ENCODE measurements at places on chromosomes 12 and 14. TPM values are rescaled to one million over a fixed set of nuclear protein-coding genes. Genes with fewer than 3 reads are reported as not detected.

The JPH4 gene
- not detected for total RNA-seq

The TCTN2 gene
- total RNA-seq: 1.8 TPM

The CCNT1 gene
- total RNA-seq: 120 TPM

The FAM177A1 gene
- 48.7 TPM for total RNA-seq

The RBP5 gene
- total RNA-seq: not detected

The NGB gene
- total RNA-seq: not detected

The SLC17A8 gene
- not detected for total RNA-seq

The VPS29 gene
- total RNA-seq: 46.0 TPM

The AHNAK2 gene
- total RNA-seq: 0.10 TPM

The DNAJC22 gene
- total RNA-seq: not detected

The ARMH4 gene
- total RNA-seq: 0.21 TPM

The SCN8A gene
- 0.21 TPM for total RNA-seq

The STYK1 gene
- total RNA-seq: 0.10 TPM

The RIMBP2 gene
- not detected for total RNA-seq

The ZFP36L1 gene
- total RNA-seq: 228 TPM

The SERPINA12 gene
- total RNA-seq: not detected

The ATXN2 gene
- total RNA-seq: 10.0 TPM

The NRDE2 gene
- 15.0 TPM for total RNA-seq

The GMFB gene
- total RNA-seq: 68.3 TPM

The SPTB gene
- 1.5 TPM for total RNA-seq

The FITM1 gene
- 0.42 TPM for total RNA-seq

The MGAT4C gene
- not detected for total RNA-seq

The GUCY2C gene
- not detected for total RNA-seq

The CCDC38 gene
- not detected for total RNA-seq

The KRT85 gene
- not detected for total RNA-seq

The OR6C2 gene
- total RNA-seq: not detected

The RARG gene
- total RNA-seq: 6.6 TPM

The NAV3 gene
- total RNA-seq: under 0.01 TPM

The ST8SIA1 gene
- 2.6 TPM for total RNA-seq

The KCNH3 gene
- total RNA-seq: 2.1 TPM

The TBK1 gene
- 48.5 TPM for total RNA-seq

The PRIM1 gene
- total RNA-seq: 8.6 TPM

All from mononuclear cell (primary cell).